Nephron progenitor cell (in vitro differentiated cells): ENCODE measurements at places on chromosomes 5 and 9.

GRCh38 chr5:4019009-4019769 is 423.6 kb downstream of the IRX1 start:
- DNase-seq, result no peak

GRCh38 chr5:73322437-73323076 is 126.0 kb downstream of the FOXD1 start:
- DNase-seq, result no peak

DNA sequence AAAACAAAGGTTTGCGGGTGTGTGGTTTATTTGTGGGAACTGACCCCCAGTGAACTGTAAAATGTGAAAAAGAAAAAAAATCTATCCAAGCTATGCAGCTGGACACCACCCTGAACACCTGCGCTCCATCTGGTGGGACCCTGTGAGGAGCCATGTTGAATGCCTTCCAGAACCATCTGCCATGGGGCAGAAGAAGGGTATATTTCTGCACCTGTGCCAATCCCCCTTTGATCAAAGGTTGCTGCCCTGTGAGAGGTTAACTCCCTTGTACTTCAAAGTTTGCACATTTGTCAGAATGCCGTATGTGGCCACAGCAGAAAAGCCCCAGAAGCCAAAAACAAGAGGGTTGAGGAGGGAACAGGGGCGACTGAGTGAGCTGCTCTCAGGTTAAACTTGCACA is 148.5 kb upstream of the ALDH1B1 start:
- DNase-seq, result no peak

- DNase-seq, result no peak
Observed at GRCh38 chr9:27787891-27788290, 214.6 kb upstream of the C9orf72 start.

- no peak for DNase-seq
Observed at GRCh38 chr5:81779125-81779915, 28.4 kb upstream of the SSBP2 start.

DNA sequence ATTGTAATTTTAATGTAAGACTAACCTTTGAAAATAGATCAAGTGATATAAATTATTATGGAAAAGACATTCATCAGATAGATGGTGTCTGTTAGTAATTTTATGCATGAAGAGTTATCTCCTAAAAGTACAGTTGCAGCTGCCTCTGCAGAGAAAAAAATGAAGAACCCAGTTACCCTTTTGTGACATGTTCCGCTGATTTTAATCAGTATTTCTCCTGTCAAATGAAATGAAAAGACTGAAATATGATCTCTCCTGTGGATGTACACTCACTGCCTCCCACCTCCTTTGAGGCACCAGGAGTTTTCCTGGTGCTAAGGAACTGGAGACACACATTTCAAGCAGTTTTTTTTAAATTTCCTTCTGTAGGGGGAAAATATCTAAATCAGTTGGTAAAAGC is 277.4 kb downstream of the KIF4B start:
- DNase-seq, result no peak

GRCh38 chr9:107862323-107862722 is 372.8 kb upstream of the KLF4 start:
- no peak for DNase-seq

DNA sequence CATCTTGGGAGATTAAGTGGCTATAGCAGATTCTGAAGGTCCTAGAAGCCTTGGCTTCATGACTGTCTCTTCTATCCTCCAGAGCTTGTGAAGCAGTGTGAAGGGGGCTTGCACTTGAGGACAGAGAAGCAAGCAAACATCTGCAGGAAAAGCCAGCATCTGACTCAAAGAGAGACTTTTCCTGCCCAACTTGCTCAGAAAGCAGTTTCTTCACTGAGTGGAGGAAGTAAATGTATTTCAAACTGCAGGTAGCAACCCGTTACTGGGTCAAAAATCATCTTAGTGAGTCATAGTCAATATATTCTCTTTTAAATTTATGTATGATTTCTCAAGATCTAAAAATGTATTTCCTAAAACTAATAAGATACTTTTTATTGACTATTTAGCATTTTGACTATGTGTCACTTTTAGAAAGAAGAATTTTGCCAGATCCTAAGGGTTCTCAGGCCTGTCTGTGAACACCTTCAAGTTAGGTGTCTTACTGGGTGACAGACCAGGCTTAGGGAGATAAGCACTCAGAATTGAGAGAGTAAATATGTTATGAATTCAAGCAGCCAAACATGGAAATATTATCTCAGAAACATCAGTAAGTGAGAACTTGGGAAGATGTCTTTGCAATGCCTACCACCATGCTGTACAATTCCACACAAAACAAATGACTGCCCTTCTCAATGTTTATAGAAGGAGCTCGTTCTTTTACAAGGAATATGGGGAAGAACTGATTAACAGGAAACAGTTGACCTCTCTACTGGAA is 72.6 kb upstream of the DMAC1 start:
- no peak for DNase-seq

DNA sequence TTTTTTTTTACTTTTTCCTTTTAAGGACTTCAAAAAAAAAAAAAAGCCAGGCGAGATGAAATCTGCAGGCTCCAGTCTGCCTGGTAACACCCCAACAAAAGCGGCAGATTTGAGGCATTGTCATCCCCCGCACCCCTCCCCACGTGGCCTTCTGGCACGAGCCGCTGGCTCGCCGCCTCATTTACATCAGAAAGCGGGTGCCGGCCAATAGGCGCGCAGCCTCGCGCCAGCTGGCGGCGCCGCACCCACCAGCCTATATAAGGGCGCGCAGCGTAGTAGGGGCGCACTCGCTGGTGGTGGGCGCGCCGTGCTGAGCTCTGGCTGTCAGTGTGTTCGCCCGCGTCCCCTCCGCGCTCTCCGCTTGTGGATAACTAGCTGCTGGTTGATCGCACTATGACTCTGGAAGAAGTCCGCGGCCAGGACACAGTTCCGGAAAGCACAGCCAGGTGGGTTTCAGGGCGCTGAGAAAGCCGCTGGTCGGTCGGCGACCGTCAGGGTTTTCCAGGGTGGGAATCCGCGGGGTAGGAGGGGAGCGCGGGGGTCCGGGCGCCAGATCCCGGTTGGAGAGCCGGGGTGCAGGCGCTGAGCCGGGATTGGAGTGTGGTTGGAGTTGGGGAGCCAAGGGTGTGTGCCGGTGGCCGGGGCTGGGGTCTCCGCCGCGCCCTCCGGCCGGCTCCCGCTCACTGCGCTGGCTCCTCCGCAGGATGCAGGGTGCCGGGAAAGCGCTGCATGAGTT is at the start of gene GADD45G:
GADD45G (plus strand) TSS at position 284 of the 736 bp plus-strand sequence; CDS start at position 394, 110 bp downstream.
- peak; percentile 83 for DNase-seq

GRCh38 chr5:135262364-135262763 is 136.7 kb downstream of the MACROH2A1 start:
- DNase-seq, result no peak

GRCh38 chr9:38309324-38310195 is 82.9 kb upstream of the ALDH1B1 start:
- no peak for DNase-seq

- DNase-seq, result no peak
Observed at GRCh38 chr5:143672806-143673205, 139.2 kb upstream of the HMHB1 start.

DNA sequence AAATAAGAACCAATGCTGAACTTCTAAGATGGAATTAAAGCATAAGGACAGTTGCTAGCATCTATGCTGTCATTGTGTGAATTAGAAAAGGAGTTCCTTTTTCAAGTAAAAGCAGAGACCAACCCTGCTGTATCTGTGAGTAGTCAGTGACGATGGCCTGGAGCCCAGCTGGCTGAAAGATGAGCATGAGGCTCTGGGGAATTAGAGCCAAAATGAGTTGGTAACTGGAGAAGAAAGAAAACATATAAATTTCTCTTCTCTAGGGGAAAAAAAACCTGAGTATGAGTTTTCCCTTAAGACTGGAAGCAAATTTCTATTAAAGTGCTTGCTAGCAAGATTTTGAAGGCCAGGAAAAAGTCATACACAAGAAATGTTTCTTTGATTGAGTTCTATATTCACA is 1.6 kb upstream of the SPZ1 start:
- DNase-seq, result peak; percentile 24

DNA sequence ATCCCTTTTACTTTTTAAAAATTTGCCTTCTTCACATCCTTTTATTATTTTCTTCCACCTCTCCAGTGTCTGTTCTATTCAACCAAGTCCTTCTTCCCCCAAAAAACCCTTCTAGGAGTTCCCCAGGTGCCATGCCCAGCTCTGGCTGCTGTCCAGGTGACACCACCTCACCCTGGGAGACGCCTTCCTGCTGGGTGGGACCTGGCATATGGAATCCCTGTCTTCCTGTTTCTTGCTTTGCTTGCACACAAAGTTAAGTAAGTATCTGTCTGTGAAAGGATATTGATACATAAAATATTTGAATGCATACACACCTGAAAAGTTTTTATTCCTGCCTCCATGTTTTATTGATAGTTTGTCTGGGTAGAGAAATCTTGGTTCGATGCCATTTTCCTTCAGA is 23.1 kb upstream of the MED10 start:
- no peak for DNase-seq

- DNase-seq, result no peak
Observed at GRCh38 chr5:14464671-14465070, 116.9 kb upstream of the OTULINL start.

DNA sequence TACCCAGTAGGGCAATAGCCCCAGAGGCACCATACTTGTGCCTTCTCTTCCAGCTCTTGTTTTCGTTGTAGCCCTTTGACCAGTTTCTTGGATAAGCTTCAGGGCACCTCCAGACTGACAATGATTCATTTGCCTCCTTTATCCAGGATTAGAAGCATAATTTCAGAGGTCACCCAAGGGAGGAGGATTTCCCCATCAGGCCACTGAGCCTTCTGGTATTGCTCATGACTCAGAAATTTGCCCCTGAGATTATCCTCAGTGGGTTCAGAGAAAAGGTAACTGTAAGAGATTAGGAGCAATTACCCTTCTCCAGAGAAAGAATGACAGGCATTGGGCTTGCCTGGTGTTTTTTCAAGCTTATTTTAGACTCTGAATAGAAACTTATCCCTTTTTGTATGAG is 147.9 kb downstream of the MSX2 start:
- no peak for DNase-seq

- no peak for DNase-seq
Observed at GRCh38 chr9:112032009-112032408, 135.4 kb downstream of the UGCG start.

GRCh38 chr5:146254223-146254622 is 50.8 kb downstream of the RBM27 start:
- no peak for DNase-seq

GRCh38 chr5:123094237-123094918 is 5.3 kb downstream of the PRDM6 start:
- DNase-seq, result no peak

- DNase-seq, result no peak
Observed at GRCh38 chr9:1198085-1198484, 147.9 kb downstream of the DMRT2 start.

DNA sequence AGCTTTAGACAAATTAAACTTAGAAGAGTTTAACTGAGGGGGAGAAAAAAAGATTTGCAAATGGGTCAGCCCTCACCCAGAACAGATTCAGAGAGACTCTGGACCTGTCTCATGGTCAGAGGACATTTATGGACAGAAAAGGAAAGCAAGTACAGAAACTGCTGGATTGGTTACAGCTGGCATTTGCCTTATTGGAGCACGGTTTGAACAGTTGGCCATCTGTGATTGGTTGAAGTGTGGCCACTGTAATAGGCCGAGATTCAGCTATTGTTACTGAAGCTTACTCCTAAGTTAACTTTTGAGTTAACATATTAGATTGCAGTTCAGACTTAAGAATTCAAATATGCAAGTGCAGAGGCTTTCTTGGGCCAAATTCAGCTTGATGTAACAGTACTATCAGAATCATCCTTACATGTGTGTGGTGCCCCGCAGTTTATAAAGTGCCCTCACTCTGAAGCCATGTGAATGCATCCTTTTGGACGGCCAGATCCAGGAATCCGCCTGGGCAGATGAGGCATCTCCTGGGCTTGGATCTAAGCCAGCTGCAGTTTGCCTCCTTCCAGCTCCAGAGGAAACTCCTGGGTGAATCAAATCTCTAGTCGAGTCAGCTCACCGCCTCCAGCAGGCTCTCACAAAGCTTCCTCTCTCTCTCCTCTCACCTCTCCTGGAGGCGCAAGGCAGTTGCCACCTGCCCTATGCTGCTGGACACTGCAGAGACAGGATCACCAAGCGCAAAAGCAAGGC is 165.2 kb downstream of the ADAMTS12 start:
- DNase-seq, result no peak

DNA sequence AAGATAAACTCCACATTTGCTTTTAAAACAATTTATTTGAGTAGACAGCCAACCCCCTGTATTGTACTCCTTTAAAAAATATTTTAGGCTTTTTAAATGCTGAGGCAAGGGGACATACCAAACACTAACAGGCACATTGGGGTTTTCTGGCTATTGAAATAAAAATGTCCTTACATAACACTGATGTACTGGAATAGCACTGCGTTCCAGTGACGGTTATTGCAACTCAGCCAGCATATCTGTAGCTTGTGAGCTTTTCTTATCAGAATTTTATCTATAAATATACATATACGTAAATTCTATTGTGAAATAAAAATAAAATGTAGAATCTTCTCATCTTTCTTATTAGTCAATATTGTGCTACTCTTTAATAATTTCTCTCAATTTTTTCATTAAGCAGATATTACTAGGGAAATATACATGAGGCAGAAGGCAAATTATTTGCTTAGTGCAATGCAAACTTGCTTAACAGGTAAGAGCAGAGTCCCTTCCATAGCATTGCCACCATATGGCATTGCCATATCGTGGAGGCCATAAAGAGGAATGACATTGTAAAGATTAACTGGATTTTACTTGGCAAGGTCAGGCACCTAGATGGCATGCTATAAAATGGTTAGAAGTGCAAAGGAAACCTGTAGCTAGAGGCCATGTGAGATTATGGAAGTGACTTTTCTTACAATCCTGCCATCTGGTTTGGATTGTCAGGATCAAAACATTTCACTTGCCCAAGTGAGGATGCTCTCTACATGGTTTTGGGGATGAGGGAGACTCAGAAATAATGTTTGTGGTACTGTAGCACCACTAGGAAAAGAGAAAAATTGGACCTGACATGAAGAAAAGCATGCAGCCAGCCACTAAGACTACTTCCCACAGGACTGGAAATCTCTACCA is 94.8 kb upstream of the CDKN2B start:
- DNase-seq, result no peak

- no peak for DNase-seq
Observed at GRCh38 chr5:73417303-73418034, 31.1 kb downstream of the FOXD1 start.

DNA sequence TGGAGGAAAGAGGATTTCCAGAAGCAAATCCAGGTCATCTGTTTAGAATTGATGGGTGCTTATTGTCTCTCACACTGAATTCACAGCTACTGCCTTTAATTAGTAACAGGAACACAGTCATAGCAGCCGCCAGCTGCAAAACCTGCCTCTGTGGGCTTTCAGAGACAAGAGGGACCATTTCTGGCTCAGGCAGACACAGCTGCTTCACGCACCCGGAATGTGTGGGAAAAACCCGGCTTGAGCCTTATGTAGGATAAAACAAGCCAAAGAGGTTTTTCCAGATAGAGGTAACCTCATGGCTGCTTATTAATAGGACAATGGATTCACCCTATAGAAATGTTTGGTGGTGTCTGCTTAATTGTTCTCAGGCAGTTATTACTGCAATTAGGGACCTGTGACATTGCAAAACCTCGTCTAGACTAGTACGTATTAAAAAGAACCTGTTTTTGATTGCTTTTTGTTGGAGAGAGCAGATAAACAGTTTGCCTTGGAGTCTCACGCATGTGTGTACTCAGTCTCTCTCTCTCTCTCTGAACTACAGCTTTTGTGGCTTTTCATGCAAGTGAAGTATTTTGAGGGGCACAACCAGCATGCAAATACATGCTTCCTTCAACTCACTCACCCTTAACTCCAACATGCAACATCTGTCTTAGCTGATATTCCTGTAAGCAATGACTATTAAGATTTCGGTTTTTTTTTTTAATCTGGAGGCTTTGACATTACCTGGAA is 302.7 kb downstream of the PLK2 start:
- no peak for DNase-seq
